ENCODE measurements at places on chromosomes 13 and 19. TPM values are rescaled to one million over a fixed set of nuclear protein-coding genes. Genes with fewer than 3 reads are reported as not detected.

Gene CLC
- total RNA-seq: not detected

Gene NFKBIB
- 7.5 TPM for total RNA-seq

Gene PLVAP
- total RNA-seq: not detected

Gene ZNF813
- 4.3 TPM for total RNA-seq

Gene ATP4A
- total RNA-seq: not detected

Gene KANK3
- 0.18 TPM for total RNA-seq

Gene KIR3DL2
- not detected for total RNA-seq

Gene IFNL1
- not detected for total RNA-seq

Gene C2CD4C
- not detected for total RNA-seq

Gene SIGLEC12
- total RNA-seq: not detected

Gene FCAR
- total RNA-seq: not detected

Gene NEK5
- 0.83 TPM for total RNA-seq

Gene DMKN
- 4.0 TPM for total RNA-seq

Gene ZNF844
- 9.2 TPM for total RNA-seq

Gene SLC35E1
- 25.4 TPM for total RNA-seq

Gene ANKRD24
- 1.1 TPM for total RNA-seq

Gene HIPK4
- 0.18 TPM for total RNA-seq

Gene POMP
- total RNA-seq: 86.1 TPM

Gene MAP4K1
- 0.37 TPM for total RNA-seq

Gene FUT2
- not detected for total RNA-seq

Gene NXNL1
- not detected for total RNA-seq

Gene LILRB4
- total RNA-seq: not detected

Gene MBD3L3
- total RNA-seq: not detected

Gene TMEM221
- total RNA-seq: under 0.01 TPM

Gene ACP5
- 1.3 TPM for total RNA-seq

Gene GPR183
- total RNA-seq: not detected

Gene USHBP1
- total RNA-seq: not detected

Gene RGL3
- 1.4 TPM for total RNA-seq

Gene DAND5
- not detected for total RNA-seq

Gene FSD1
- 5.7 TPM for total RNA-seq

Gene DBP
- total RNA-seq: 6.5 TPM

Gene FCGBP
- total RNA-seq: 0.14 TPM

Gene PSG6
- total RNA-seq: not detected

Gene TNFSF11
- total RNA-seq: not detected

Gene COX7A1
- total RNA-seq: 45.4 TPM

Gene FPR2
- not detected for total RNA-seq

Gene MEIS3
- 86.7 TPM for total RNA-seq

Gene LGALS7B
- 1.0 TPM for total RNA-seq

Gene SLC25A23
- total RNA-seq: 14.4 TPM

Gene SOX1
- total RNA-seq: not detected

Gene SUGP1
- 26.5 TPM for total RNA-seq

Gene SCEL
- total RNA-seq: under 0.01 TPM

Gene CGB1
- total RNA-seq: not detected

Measured in smooth muscle cell of bladder (primary cell).